ENCODE measurements at places on chromosomes 13 and 19.

GRCh38 chr13:45391926-45392325 lies 26.2 kb downstream of the SLC25A30 start:
- DNase-seq, result no peak

- no peak for DNase-seq
These were observed 292.1 kb downstream of the TDRD3 start for GRCh38 chr13:60689076-60689475.

- no peak for DNase-seq
These were observed 10.7 kb downstream of the THOP1 start for GRCh38 chr19:2795827-2796658.

DNA sequence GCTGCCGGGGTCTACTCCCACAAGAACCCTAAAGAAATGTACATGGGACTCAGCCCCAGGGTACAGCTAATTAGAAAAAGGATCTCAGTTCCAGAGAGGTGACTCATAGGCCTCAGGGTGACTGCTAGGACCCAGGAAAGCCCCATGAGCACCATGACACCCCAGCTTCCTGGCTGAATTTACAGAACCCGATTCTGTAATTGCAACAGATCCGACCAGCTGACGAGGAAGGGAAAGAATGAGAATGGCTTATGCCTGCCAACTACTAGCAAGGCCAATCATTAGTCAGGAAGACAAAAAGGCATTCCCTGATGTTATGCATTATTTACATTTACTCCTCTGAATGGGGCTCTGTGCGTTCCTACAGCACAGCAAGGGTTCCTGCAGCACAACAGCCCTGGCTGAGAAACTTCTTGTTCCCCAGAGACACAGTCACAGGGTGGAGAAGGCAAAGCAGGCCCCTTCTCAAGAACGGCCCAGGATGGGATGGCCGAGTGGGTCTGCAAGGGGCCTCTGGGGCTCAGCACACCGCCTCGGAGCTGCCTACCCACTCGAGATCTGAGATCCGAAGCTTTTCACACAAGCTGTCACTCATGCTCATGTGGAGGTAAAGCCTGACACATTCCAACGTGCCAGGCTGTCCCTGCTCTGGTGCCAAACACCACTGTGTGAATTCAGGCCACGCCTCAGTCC lies 27.2 kb downstream of the PBX4 start:
- no peak for DNase-seq

DNA sequence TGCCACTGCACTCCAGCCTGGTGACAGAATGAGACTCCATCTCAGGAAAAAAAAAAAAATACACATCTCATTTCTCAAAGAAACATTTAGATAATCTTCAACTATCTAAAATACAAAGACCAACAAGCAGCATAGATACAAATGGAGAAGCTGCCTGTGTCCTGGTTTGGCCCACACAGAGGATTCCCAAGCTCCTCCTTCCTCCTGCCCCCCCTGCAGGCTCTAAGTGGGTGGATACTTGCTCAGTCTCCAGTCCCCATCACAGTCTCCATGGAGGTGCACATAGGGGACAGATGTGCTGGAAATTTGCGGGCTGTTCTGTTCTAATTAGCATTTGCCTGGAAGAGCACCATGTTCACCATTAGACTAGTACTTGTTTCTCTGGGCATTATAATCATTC lies 59.9 kb downstream of the ABCC4 start:
- DNase-seq, result peak; percentile 81

GRCh38 chr19:46786236-46787039 lies 2.0 kb downstream of the SLC1A5 start:
- DNase-seq, result peak; percentile 70

- no peak for DNase-seq
These were observed 871.1 kb downstream of the UQCRFS1 start for GRCh38 chr19:28341810-28342350.

DNA sequence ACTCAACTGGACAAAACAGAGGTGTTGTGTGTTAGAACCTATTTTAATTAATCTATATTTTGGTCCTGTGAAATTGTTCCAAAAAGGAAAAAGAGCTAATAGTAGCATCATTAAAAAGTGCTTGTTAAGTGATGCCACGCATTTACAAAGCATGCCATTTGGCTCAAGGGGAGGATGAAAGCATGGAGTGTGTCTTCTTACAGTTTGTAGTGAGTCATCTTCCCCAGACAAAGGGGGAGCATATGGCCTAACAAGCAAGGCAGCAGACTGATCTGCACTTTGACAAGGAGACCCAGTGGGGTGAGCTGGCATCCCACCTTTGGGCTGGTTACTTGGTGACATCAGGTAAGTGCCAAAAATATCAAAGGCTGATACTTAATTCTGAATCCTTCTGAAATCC lies 297.0 kb downstream of the FGF9 start:
- peak; percentile 53 for DNase-seq

DNA sequence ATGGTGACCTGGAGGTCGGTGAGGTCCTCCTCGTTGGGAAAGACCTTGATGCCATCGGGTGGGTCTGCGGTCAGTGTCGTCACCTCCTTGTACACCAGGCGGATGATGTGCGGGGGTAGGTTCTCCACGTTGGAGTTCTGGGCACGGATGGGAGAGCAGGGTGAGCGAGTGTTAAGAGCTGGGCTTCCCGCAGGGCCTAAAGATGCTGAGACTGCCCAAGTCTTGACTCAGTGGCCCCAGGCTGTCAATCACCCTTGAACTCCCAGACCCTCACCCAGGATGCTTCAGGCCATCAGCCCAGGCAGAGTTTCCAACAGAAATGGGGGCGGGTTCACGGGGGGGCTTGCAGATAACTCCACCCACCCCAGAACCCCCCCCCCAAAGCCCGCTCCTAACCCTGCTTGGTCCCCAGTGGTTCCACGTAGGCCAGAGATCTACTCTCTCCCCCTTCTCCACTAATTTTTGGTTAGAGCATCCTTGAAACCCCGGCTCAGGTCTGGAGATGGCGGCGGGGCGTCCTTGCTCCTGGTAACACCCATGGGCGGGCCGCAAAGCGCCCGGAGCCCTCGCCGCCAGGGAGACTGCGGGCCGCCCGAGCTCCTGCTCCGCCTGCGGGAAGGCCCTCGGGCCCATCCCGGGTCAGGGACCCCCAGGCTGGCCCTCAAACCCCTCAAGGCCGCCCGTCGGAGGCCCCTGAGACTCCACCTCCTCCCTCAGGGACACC lies 600 bp downstream of the UBE2S start:
- DNase-seq, result peak; percentile 22

DNA sequence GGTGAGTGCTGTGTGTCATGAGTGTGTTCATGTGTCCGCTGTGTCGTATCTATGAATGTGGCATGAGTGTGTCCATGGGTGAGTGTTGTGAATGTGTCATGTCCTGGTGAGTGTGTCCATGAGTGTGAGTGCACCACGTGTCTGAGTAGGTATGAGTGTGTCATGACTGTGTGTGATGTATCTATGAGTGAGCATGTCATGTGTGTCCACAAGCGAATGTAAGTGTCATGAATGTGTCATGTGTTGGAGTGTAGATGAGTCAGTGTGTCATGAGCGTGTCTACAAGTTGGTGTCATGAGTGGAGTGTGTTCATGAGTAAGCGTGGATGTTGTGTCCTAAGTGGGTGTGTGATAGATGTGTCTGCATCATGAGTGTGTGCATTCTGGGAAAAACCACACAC lies 129.4 kb downstream of the TUBA3C start:
- DNase-seq, result no peak

DNA sequence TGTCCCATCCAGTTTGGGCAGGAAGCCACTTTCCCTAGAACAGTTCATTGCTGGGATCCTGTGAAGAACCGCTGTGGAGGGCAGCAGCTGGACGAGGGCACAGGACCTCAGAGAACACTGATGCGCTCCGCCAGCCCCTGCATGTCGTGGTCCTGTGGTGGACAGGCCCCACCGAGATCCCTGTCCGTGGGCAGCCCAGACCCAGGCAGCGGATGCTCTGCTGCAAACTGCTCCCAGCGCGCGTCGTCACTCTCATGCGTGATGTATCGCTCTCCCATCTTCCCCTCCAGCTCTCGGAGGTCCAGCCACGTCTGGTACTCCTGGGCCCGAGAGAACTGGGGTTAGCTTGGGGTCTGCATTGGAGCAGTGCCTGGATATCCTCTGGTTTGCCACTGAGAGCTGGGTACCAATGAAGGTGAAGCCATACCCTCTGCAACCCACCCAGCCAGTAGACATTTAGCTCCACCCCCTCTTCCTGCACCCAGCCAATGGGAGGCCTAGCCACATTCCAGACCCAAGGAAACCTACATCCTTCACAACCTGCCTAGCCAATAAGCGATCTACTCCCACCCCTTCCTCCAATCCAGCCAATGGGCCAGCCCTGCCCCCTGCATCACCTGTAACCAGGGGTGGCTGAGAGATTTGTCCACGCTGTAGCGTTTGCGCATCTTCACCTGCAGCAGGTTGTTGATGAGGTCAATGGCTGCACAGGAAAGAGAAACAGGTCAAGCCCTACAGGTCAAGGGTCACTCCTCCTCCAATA lies 13.6 kb upstream of the DACT3 start:
- no peak for DNase-seq

GRCh38 chr19:16340092-16340491 lies 15.5 kb downstream of the KLF2 start:
- DNase-seq, result no peak

DNA sequence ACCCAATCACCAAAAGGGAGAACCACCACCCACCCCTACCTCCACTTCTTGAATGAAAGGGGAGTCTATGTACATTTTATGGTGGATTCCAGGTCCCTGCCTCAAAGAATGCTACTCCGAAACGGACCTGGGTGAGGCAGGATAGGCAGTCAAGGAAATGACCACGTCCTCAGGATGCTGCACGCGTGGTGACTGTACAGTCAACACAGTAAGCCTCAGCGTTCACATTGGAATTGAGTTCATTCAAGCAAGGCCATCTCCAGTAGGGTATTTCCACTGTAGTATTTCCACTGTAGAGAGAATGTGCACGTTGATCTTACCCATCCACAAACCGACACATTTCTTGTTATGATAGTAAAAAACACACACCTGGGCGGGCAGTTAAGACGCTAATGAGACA lies 16.9 kb downstream of the ZSCAN5C start:
- DNase-seq, result no peak

DNA sequence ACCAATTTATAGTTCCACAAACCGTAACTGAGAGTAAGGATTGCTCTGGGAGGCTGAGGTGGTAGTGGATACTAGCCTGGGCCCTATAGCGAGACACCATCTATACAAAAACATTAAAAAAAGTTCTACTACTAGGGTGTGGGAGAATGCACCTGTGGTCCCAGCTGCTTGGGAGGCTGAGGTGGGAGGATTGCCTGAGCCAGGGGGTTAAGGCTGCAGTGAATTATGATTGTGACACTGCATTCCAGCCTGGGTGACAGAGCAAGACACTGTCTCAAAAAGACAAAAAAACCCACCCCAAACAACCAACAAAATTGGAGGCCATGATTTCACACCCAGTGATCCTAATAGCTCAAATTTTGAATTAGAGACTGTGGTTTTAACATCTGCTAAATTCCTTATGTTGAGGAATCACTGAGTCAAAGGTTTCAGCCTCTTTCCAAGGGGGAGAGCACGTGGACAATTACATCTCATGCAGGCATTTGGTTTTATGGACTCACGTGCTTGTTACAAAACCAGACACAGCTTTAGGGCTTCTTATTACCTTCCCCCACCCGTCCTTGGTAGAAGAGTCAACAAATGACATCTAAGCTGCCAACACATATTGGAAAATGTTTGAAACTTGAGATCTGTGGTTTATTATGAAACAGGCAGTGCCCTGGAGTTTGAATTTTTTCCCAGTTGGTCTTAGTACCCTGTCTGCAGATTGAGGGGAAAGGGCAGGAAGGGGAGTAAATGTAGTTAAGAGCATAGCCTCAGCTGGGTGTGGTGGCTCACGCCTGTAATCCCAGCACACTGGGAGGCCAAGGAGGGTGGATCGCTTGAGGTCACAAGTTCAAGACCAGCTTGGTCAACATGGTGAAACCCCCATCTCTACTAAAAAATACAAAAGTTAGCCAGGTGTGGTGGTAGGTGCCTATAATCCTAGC lies 18.5 kb downstream of the CYP2A6 start:
- DNase-seq, result no peak

GRCh38 chr13:28031896-28032288 lies 43.4 kb upstream of the URAD start:
- no peak for DNase-seq

GRCh38 chr13:110309661-110310524 lies 2.8 kb downstream of the COL4A2 start:
- DNase-seq, result no peak

DNA sequence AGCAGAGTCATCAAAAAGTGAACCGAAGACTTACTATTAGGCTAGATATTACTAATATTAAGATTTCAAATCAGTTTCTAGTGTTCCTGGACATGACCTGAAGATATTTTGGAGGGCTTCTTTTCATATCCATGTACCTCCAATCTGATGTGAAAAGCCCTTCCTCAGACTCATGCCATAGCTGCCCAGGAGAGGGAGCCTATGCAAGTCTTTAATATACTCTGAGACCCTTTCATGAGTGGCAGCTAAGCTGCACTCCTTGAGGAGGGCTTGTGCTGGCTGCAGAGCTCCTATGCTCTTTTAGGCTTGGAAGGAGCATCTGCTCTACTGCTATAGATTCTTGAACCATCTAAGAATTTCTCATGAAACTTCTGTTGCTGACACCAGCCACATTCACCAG lies 715.3 kb downstream of the OLFM4 start:
- DNase-seq, result no peak

DNA sequence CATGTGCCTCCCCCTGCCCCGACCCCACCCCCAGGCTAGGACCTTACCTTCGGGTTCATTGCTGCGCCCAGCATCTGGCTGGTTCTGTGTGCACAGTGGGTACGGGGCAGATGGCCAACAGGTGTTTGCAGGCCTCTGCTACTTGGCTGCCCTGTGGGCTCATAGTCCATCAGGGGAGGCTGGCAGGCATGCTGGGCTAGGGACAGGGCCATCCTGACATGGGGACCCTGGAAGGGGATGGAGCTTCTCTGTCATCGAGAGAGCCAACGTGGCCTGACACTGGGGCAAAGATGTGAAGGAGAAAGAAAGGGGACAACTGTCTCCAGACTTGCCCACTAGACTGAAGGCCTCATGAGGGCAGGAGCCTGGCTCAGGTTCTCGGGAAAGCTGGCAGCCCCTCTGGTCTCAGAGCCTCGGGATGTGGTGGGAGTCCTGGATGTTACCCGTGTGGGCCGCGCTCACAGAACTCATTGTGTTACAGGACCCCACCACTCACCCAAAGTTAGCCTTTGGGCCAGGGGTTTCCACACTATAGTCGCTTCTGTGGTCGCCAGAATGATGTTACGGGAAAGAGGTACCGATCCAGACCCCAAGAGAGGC lies 4.7 kb downstream of the ZNF536 start:
- no peak for DNase-seq

- no peak for DNase-seq
These were observed 463.4 kb upstream of the ZNF507 start for GRCh38 chr19:31881988-31882387.

- DNase-seq, result no peak
These were observed 932 bp upstream of the TRAPPC2B start for GRCh38 chr19:57362419-57362818.

Measured in NCI-H524 (cell line).